ENCODE measurements at places on chromosomes 3 and 15. TPM values are rescaled to one million over a fixed set of nuclear protein-coding genes. Genes with fewer than 3 reads are reported as not detected.

- no peak for DNase-seq
- no peaks in the 10 kb centered on the region for H3K27me3 ChIP-seq
- no peaks in the 10 kb centered on the region for H3K4me1 ChIP-seq
Measured at GRCh38 chr3:45774581-45775521, 21.5 kb downstream of the SLC6A20 start.

The TMOD2 gene
- 5.4 TPM for total RNA-seq

The CNTN3 gene
- total RNA-seq = 3.5 TPM

DNA sequence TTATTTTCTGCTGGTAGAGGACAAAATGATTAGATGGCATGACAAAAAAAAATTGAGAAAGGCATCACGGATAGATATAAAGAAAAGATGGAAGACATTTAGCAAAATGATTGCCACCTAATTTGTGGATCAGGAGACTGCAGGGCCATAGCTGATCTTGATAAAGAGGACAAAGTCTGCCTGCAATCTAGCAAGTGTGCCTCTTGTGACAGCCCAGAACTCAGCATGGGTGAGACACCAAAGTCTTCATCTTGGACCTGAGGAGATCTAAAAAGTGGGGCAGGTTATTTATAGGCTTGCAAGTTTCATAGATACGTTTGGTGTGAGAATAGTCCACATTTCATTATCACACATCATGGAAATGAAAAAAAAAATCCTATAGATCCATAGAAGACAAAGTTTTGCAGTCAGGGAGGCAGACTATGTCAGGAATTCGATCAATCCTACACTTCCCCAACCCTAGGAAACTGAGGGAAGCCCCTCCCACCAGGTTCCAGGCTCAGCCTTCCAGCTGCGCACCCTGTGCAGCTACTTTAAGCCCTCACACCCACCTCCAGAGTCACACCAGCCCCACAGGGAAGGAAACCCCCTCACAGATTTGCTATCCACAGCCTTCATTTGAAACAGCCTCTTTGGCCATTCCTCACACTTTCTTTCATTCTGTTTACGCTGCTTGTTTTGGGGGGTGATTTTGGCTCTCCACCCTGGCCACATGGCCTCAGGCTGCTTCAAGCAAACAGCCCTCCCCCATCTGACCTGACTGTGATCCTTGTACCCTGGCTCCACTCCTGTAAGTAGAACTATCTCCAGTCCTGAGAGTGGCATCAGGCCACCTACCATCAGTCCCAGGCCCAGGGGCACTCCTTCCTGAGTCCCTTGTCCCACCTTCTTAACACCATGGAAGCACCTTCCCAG is 28.1 kb upstream of the KLHL6 start:
- H3K4me3 ChIP-seq = no peak overlapping the region
- H3K4me1 ChIP-seq = peaks cover 56% of the 10 kb centered on the region
- peak overlapping the region; percentile 83 for H3K27ac ChIP-seq
- no peak for DNase-seq

DNA sequence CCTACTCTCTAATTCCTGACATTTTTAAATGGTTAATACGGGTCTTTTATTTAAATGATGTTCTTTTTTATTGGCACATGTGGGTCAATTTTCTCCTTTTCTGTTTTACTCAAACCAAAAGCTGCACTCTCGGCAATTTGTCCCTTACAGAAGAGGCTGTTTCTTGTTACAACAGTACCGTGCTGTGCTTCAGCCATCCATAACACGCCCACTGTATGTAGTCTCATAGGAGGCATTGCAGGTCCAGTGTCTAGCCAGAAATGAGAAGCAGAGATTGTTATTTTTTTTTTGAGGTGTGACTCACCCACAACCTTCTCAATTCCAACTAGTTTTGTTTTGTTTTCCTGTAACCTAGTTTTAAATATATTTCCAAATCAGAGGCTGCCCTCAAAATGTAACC is 164.6 kb downstream of the GMNC start:
- H3K27ac ChIP-seq = no peak overlapping the region
- H3K4me3 ChIP-seq = no peak overlapping the region

The PHLDB2 gene
- 20.2 TPM for total RNA-seq

The WDR93 gene
- total RNA-seq = 0.20 TPM

The ZNF620 gene
- 2.0 TPM for total RNA-seq

All from right atrium auricular region (tissue), 2 donors.